Foreskin keratinocyte (primary cell): ENCODE measurements at places on chromosomes 6 and 20.

DNA sequence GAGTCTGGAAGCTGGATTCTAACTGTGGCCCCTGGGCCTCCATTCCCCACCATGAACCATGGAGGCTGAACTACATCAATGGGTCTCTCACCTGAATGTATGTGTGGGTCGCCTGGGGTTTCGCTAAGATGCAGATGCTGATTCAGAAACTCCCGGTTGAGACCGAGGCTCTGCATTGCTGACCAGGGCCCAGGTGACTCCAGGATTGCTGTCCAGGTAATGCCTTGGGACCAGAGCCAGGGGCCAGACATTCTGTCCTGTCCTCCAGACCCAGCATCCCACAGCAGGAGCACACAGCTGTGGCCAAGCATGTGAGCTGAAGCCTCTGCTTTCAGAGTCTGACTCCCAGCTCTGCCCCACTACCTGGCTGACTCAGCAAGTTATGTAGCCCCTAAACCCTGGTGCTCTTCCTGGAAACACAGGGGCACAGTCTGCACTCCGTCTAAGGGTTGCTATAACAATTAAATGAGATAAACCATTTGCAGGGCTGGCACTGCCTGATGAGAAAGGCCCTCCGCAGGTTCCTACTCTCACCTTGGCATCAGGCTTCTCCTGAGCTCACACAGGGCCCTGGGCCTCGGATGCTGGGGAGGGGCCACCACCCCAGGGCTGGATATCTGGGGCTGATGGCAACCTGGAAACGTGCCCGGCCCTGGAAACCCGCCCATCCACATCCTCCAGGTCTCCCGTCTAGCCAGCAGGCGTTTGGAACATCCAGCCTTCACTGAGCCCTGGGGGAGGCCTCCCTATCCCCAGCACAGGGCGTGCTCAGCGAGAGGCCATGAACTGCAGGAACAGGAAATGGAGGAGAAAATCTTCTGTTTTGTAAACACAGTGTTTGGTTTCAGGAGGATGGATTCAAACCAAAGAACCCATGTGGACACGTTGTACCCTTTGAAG is 175.7 kb downstream of the DLL1 start:
- no peak for DNase-seq

DNA sequence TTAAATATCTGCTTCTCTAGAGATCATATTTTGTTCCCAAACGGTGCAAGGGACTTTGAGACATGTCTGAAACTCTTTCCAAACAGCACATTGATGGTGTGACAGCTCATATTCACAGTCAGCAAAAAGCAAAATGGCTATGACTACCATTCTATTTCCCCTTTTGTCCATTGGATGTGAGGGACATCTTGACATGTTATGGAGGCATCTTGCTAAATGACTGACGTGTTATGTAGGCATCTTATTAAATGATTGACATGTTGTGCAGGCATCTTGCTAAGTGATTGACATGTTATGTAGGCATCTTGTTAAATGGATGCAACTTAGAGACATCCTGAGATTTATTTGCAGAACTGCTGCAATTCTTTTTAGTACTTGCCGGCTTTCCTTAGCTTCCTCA is 255.8 kb downstream of the DLL1 start:
- DNase-seq = no peak

GRCh38 chr6:111573892-111574797 is 31.5 kb downstream of the TRAF3IP2 start:
- no peak for DNase-seq

- DNase-seq = no peak
Measured at GRCh38 chr6:111687652-111688051, 82.0 kb upstream of the TRAF3IP2 start.

DNA sequence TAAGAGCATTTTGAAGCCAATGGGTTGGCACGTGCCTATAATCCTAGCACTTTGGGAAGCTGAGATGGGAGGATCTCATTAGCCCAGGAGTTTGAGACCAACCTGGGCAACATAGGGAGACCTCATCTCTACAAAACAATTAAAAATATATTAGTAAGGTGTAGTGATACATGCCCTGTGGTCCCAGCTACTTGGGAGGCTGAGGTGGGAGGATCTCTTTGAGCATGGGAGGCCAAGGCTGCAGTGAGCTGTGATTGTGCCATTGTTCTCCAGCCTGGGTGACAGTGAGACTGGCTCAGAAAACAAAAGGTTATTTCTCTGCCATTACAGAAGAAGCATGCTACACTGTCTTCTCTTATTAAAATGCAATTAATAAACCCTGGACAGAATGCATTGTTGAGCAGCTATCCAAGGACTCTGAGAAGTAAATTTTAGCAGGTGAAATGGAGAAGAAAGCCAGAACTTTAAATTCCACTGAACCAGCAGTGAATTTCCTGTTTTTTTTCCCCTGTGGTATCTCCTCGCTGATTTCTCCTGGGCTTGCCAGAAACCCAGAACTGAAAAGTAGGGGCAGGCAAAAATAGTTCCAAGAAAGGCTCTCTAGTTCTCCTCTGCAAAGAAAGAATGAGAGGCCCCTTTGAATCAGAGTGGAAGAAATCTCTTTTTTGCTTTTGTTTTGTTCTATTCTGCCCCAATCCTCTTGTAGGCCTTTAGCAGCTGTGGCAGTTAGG is 8.4 kb downstream of the AMD1 start:
- DNase-seq = no peak

GRCh38 chr20:40718214-40718977 is 29.4 kb upstream of the MAFB start:
- no peak for DNase-seq

DNA sequence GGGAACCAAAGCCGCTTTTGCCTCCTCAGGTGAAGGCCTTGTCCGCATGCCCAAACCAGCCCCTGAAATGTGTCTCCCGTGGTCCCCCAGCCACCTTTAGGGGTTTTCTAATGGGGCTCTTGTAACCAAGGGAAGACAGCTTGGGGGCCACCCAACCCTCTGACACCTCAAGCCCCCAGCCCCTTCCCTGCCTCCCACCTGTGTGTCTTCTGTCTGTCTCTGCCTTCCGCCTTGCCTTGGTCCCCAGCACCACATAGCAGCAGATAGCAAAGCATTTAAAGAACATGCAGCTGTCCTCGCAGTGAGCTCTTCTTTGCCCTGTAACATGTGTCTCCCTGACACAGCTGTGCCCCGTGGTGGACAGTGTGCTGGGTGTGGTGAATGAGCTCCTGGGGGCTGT is 9.6 kb downstream of the BPIFB3 start:
- DNase-seq = no peak

DNA sequence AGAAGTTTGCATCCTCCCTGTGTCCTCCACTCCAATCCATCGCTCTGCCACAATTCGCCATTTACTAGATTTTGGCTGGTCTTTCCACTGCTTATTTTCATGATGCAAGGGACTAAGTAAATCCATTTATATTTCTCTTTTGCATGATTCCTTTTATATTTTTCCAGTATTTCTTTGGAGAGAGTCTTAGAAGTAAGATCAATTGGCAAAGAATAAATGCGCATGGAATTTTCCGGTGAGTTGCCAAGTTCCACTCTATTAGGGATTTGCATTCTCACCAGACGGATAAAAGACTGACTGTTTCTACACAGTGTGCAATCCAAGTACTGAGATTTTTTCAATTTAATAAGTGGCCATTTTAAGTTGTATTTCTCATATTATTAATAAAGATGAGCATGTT is 91.7 kb upstream of the PHACTR3 start:
- DNase-seq = no peak

- DNase-seq = no peak
Measured at GRCh38 chr20:56722042-56722441, 92.9 kb downstream of the TFAP2C start.

GRCh38 chr6:114592506-114592905 is 249.7 kb upstream of the HS3ST5 start:
- DNase-seq = no peak

GRCh38 chr6:12280458-12280857 is 9.7 kb upstream of the EDN1 start:
- no peak for DNase-seq

DNA sequence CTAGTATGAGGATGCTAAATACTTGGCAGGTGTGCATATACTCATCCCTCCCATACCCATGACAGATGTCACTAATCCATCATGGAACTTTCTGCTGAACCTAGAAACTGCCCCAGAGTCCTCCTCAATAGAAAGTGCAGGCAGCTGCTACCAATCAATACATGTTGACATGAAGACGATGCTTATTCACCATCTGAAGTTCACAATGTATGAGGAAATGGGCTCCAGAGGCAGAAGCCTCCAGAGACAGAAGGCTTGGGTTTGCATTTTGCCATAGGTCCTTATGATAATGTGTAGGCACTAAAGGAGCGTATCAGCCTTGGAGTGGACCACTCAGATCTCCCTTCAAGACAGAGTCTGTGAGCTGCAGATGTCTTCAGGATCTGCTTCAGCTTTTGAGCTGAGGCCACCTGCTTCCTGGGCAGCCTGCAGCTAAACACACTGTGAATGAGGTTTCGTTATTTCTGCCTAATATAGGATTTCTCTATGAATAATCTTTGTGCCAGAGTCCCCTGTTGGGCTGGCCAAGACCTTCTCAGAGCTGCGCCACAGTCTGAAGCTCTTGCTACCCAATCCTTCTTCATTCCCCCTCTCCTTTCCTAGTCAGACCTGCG is 7.5 kb upstream of the KIAA1755 start:
- no peak for DNase-seq

- DNase-seq = no peak
Measured at GRCh38 chr6:31532644-31533454, 4.1 kb downstream of the MCCD1 start.

GRCh38 chr20:59163631-59164530 is at the start of gene ZNF831:
ZNF831 (plus strand) TSS chr20:59163821; CDS start chr20:59191020, 27,199 bp downstream.
- DNase-seq = no peak

GRCh38 chr20:54250691-54251090 is 42.8 kb downstream of the PFDN4 start:
- no peak for DNase-seq

GRCh38 chr6:3801960-3802359 is 47.2 kb upstream of the FAM50B start:
- no peak for DNase-seq

DNA sequence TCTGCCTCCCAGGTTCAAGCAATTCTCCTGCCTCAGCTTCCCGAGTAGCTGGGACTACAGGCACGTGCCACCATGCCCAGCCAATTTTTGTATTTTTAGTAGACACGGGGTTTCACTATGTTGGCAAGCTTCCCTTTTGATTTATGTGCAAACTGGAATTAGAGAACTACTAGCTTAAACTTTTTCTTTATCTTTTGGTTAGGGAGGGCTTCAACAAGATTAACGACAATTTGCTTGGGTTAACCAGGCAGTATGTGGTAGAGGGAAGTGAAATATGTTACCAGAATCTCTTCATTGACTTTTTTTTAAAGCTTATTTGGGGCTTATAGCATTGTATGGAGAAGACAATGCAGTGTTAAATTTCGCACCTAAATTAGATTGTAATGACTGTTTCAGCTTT is 9.0 kb downstream of the MYO6 start:
- DNase-seq = no peak
